ENCODE measurements at places on chromosomes 7 and 10.
A peak's percentile ranks its signal among the peaks of the same experiment; 100 is the strongest.

DNA sequence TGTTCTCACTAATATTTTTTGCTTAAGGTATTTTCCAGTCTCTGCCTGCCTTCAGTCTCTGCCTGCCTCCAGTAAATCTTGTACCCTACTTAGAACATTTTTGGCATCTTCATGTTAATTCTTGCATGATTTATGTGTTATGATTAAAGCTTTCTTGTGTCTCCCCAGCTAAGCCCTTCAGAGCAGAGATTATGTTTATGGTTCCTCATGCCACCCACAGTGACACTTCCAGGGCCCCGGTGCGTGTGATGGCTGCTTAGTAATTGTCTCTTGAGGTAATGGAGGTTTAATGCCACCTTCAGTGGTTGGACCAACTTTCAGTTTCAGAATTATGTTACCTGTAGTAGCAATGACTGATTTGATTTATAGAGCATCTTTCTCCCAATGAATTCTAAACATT lies 70.6 kb upstream of the MET start:
- no peak for DNase-seq

- DNase-seq: no peak
Measured at GRCh38 chr10:88156341-88156740, 292.9 kb downstream of the PTEN start.

DNA sequence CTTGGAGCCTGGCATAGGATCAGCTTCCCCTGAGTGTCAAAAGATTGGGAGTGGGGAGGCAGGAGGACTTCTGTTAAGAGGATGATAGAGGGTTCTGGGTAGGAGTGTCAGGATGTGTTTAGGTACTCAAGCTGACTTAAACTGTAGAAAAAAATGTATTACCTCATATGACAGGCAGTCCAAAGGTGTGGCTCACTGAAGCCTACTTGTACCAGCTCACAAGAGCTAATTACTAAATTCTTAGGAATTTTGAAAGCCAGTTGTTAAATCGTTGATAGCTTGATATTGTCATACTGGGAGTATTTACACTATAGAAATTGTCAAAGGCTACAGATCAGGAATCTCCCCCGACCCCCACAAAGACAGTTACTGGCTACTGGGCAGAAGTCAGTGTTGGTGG lies 32.1 kb downstream of the FAS start:
- DNase-seq: no peak

DNA sequence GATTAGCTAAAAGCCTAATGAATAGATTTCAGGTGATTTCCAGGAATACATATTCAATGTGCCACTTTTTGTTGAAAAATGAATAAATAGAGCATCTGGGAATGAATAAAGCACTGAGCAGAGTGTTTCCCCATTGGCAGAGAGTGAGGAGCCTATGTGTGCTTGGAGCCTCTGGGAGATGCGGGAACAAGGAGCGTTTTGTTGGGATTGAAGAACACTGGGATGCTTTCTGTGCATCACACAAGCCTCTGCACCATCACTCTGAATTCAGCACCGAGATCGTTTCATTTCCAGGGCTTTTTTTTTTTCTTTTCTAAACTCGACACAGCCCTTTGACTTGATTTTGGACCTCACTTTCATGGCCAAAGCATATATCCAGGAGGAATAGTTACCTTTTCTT lies 111.4 kb downstream of the BAMBI start:
- DNase-seq: no peak

GRCh38 chr10:100878291-100878910 lies 34.4 kb upstream of the SLF2 start:
- DNase-seq: peak; percentile 76

DNA sequence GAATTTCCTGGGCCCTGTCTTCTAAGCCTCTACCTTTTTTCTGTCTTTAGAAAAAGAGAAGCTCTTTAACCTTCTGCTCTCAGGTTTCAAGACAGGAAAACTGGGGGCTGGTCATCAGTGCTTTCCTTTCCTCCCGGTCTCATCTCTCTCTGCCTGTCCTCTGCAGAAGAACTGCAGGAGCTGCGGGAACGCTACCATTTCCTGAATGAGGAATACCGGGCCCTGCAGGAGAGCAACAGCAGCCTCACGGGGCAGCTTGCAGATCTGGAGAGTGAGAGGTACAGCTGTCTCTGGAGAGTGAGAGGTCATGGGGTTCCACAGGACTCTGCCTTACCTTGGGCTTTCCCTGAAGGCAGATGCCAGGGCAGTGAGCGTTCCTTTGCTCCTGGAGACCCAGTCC lies 12.7 kb downstream of the CCDC136 start:
- DNase-seq: no peak

GRCh38 chr7:29401769-29402168 lies 161.9 kb upstream of the PRR15 start:
- DNase-seq: no peak

- peak; percentile 4 for DNase-seq
Measured at GRCh38 chr10:9211228-9211627, 1156.7 kb downstream of the GATA3 start.

- no peak for DNase-seq
Measured at GRCh38 chr7:153258686-153259085, 499.1 kb downstream of the ACTR3B start.

DNA sequence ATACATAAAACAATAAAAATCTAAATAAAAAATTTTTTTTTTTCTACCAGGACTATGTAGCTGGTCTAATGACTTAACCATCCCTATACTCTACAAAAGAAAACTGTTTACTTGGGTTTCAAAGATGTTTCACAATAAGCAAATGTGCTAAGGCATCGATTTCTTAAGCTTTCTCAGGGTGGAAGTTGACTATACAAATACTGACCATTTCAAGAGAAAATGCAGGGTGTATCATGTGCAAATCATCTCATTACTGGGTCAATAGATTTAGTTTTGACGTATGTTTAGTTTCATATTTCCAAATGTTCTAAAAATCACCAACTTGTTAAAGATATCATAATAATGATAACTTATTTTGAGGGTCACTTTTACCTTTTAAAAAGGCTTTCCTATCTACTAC lies 7.5 kb downstream of the NRP1 start:
- no peak for DNase-seq

DNA sequence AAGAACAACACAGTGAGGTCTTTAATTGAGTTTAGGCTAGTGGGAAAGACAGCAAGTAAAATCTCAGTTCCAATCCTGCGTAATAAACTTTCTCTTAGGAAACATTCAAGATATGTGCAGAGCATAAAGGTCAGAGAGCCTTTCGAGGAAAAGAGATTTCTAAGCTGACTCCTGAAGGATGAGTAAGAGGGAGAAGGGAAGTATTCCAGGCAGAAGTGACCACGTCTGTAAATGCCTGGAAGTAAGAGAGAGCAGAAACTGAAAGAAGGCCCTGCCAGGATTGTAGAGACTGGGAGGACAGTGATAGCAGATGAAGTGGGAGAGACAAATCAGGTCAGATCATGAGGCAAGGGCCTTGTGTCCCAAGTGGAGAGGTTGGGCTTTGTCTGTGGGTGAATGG lies 41.8 kb downstream of the PNLIPRP3 start:
- DNase-seq: no peak

DNA sequence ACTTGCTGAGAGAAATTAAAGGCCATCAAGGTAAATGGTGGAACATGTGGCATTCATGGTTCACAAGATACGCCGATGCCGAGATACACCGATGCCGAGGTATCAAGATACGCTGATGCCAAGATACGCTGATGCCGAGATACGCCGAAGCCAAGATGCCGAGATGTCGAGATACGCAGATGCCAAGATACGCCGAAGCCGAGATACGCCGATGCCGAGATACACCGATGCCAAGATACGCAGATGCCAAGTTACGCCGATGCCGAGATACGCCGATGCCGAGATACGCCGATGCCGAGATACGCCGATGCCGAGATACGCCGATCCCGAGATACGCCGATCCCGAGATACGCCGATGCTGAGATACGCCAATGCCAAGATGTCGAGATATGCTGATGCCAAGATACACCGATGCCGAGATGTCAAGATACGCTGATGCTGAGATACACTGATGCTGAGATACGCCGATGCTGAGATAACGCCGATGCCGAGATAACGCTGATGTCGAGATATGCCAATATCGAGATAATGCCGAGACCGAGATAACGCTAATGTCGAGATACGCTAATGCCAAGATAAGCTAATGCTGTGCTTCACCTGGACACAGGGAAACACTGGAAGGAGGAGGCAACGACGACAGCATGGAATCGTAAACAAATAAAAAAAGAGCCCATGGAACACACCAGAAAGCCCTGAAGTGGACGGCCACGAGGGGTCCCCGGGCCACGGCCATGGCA lies 172.6 kb downstream of the MAD1L1 start:
- no peak for DNase-seq

- DNase-seq: no peak
Measured at GRCh38 chr10:60427148-60427547, 37.5 kb upstream of the ANK3 start.

DNA sequence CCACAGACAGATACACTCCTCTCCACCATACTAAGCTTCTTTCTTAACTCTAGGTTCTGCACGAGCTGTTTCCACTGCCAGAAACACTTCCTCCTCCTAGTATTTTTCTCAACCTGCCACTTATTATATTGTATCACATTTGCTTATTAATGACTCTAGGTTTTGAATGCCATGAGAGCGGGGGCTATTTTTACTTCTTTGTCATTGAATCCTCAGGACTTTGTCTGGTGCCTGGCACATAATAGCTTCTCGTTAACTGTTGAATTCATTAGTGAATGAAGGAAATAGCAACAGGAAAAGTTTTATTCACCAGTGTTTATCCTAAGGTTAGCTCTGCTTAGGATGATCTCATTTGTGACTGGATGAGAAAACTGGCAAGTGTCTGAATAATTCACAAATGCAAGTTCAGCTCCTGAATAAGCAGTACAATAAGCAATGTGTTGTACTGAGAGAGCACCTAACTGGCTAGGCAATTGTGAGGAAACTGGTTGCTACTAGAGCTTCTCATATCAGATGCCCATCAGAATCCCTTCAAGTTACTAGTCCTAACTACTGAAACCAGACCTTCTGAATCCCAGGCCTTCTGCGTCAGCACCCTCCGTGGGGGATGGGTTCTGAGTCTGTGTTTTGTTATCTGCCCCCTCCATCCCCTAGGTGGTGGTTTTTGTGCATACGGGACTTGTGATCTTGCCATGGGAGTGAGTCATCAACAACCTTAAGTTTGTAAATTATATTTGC lies 92.7 kb downstream of the LSMEM1 start:
- DNase-seq: no peak

DNA sequence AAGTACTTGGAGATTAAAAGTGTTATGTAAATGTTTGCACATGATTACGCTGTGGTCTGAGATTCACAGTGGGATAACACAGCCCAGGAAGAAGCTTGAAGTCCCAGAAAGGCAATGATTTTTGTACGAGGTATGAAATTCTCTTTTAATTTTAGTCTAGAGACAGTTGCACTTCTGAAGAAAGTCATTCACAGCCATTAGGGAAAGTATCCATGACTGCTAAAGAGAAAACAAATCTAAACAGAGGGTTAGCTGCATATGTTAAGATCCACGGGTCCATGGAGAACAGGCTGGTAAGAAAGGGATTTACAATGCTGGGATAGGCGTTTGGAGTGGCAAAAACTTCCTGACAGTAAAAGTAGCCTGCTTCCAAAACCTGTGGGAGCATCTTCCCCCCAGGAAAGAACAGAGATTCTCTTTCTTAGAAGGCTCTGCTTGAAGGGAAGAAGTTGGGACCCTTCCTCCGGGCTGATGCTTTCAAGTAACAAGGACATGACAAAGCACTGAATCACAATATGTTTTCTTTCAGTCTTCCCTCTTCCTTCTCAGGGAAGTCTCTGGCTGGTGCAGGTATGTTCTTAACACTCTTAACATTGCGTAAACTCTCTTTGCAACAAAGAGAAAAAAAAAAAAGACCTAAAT lies 220.8 kb upstream of the CELF2 start:
- no peak for DNase-seq

GRCh38 chr10:83724471-83725241 lies 414.7 kb upstream of the GHITM start:
- no peak for DNase-seq

DNA sequence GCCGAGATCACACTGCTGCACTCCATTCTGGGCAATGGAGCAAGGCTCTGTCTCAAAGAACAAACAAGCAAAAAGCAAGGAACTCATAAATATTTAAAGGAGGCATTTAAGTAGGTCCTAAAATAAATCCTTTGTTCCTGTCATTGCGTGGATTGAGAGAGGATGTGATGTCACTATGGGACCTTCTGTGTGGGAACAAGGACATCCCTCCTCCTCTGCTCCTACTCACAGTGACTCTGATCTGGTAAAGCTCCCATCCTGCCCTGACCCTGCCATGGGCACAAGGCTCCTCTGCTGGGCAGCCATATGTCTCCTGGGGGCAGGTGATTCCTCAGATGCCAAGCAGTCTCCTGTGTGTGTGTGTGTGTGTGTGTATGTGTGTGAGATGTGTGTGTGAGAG lies 74.1 kb upstream of the PRSS58 start:
- DNase-seq: no peak

DNA sequence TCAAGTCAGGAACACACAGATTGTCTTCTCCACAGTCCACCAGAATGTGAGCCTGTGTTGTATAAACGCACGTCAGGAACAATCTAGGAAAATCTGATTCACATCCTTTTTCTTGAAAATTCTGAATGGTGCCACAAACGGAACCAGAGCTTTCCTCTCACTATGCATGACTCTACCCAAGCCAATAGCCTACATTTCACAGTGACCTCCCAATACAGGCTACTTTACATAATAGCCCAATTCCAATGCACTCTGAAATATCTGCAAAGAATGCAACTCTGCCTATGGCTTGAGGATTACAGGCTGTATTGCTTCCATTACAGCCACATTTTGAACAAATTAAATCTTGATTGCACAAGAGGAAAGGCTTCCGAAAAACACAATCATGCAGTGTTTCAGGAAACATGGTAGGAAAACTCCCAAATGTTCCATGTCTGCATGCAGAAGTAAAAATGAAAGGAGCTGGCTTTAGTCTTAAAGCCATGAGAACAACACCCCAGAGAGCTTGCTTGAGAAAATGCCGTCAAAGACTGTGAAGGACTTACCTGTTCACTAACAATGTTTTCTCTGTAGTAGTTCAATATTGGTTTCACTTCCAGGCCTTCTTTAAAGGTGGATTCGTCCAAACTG lies 113.9 kb downstream of the ITGA8 start:
- no peak for DNase-seq

DNA sequence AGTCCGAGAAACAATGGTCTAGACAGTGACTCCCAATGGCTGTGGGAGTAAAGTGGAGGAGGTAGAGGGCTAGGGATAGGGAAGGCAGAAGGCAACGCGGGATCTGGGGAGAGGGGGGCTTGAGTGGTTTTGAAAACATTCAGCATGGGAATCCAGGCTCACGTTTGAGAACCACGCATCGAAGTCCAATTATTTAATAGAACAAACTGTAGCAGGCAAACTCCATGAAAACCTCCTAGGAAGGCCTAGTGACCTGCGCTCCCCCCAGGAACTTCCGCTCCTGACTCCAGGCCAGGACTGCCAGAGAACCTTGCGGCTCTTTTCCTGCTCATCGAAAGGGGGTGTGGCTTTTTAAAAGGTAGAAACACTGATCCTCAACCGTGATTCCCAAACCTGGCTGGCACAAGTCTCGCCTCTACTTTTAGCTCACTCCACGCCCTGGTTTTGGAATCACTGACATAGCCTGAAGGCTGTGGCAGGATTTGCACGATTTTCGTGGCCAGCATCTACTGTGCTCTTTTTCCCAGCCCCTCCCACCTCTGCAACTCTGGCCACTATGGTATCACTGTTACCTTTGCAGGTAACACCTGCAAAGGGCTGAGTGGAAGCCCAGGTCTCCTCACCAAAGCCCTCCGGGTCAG lies 43.4 kb downstream of the MYOF start:
- DNase-seq: peak; percentile 68

GRCh38 chr7:167976-168791 lies 24.2 kb upstream of the FAM20C start:
- no peak for DNase-seq

GRCh38 chr7:20459419-20459818 lies 128.7 kb downstream of the ITGB8 start:
- DNase-seq: no peak

Measured in NCI-H460 (cell line).